ENCODE measurements at places on chromosomes 2 and 18. TPM values are rescaled to one million over a fixed set of nuclear protein-coding genes. Genes with fewer than 3 reads are reported as not detected.

USP37 gene
- total RNA-seq = 4.8 TPM

MTA3 gene
- total RNA-seq = 29.0 TPM

PLA2R1 gene
- 2.6 TPM for total RNA-seq

ATL2 gene
- total RNA-seq = 54.7 TPM

METAP1D gene
- total RNA-seq = 3.0 TPM

CCDC74B gene
- total RNA-seq = 4.2 TPM

POTEJ gene
- total RNA-seq = not detected

HOXD4 gene
- 0.61 TPM for total RNA-seq

PLGLB2 gene
- total RNA-seq = 0.16 TPM

ZNF385B gene
- total RNA-seq = not detected

NRP2 gene
- total RNA-seq = 134 TPM

CRYBA2 gene
- total RNA-seq = not detected

RGPD5 gene
- total RNA-seq = 3.0 TPM

MAPK4 gene
- 0.28 TPM for total RNA-seq

SPATA3 gene
- total RNA-seq = not detected

SPAG16 gene
- 10.9 TPM for total RNA-seq

DSC2 gene
- 1.3 TPM for total RNA-seq
